ENCODE measurements at places on chromosomes 2 and 18. TPM values are rescaled to one million over a fixed set of nuclear protein-coding genes. Genes with fewer than 3 reads are reported as not detected.

Gene PCARE
- total RNA-seq, result not detected

Gene IL1RL2
- total RNA-seq, result not detected

Gene DARS1
- 148 TPM for total RNA-seq

Gene LBX2
- total RNA-seq, result 0.68 TPM

Gene ATP6V1B1
- not detected for total RNA-seq

Gene GALNT5
- not detected for total RNA-seq

DNA sequence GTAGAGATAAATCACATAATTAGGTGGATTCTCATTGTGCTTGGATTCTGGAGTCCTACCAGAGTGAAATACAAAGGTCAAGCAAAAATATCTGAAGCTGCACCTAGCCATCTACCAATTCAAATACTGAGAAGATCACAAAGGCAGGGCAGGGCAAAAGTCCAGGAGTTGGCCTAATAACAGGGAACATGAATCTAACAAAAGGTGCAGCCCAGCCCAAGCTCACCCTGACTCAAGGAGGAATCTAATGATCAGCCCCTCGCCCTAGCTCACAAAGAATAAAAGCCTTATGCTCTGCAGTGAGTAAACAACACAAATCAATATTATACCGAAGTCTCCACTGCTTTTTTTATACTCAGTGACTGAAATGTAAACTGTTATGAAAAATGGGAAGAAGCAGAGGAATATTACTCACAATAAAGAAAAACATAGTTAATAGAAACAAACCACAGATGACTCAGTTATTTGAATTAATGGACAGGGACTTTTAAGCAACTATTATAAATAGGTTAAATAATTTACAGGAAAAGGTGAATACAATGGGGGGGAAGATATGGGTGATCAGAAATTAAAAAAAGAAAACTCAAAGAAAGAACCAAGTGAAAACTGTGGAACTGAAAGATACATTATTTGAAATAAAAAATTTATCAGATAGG lies 49.5 kb downstream of the ANTXR1 start:
- no peak overlapping the region for H3K4me3 ChIP-seq
- H3K4me1 ChIP-seq, result no peaks in the 10 kb centered on the region
- peaks cover 47% of the 10 kb centered on the region for H3K27me3 ChIP-seq
- H3K36me3 ChIP-seq, result no peaks in the 10 kb centered on the region
- no peak overlapping the region for H3K27ac ChIP-seq

GRCh38 chr2:42967959-42968674 lies 175.7 kb upstream of the HAAO start:
- H3K4me3 ChIP-seq, result no peak overlapping the region
- H3K36me3 ChIP-seq, result no peaks in the 10 kb centered on the region
- H3K27me3 ChIP-seq, result peaks cover 2% of the 10 kb centered on the region

GRCh38 chr2:12333293-12333692 lies 383.4 kb upstream of the TRIB2 start:
- DNase-seq, result no peak
- no peak overlapping the region for H3K27ac ChIP-seq
- no peak overlapping the region for H3K4me3 ChIP-seq
- H3K4me1 ChIP-seq, result peaks cover 7% of the 10 kb centered on the region
- H3K27me3 ChIP-seq, result peaks cover 8% of the 10 kb centered on the region

- no peaks in the 10 kb centered on the region for H3K27me3 ChIP-seq
- no peak overlapping the region for H3K4me3 ChIP-seq
- no peak for DNase-seq
- no peak overlapping the region for H3K27ac ChIP-seq
- no peaks in the 10 kb centered on the region for H3K36me3 ChIP-seq
Measured at GRCh38 chr18:22214731-22215528, 45.5 kb downstream of the GATA6 start.

GRCh38 chr2:45898819-45899218 lies 247.3 kb downstream of the PRKCE start:
- DNase-seq, result no peak
- peaks cover 2% of the 10 kb centered on the region for H3K4me1 ChIP-seq
- no peaks in the 10 kb centered on the region for H3K36me3 ChIP-seq

- no peaks in the 10 kb centered on the region for H3K36me3 ChIP-seq
- no peaks in the 10 kb centered on the region for H3K4me1 ChIP-seq
- H3K4me3 ChIP-seq, result no peak overlapping the region
- H3K27me3 ChIP-seq, result no peaks in the 10 kb centered on the region
- H3K27ac ChIP-seq, result no peak overlapping the region
Measured at GRCh38 chr18:28372186-28372585, 195.3 kb upstream of the CDH2 start.

GRCh38 chr2:116692988-116693387 lies 1121.5 kb upstream of the DDX18 start:
- H3K27ac ChIP-seq, result no peak overlapping the region
- H3K4me3 ChIP-seq, result no peak overlapping the region
- DNase-seq, result no peak
- H3K4me1 ChIP-seq, result no peaks in the 10 kb centered on the region
- H3K27me3 ChIP-seq, result no peaks in the 10 kb centered on the region
- no peaks in the 10 kb centered on the region for H3K36me3 ChIP-seq

GRCh38 chr2:232321817-232322559 lies 56.6 kb upstream of the ALPP start:
- H3K27ac ChIP-seq, result peak overlapping the region; percentile 86
- peaks cover 13% of the 10 kb centered on the region for H3K36me3 ChIP-seq
- H3K27me3 ChIP-seq, result no peaks in the 10 kb centered on the region
- H3K4me1 ChIP-seq, result peaks cover 74% of the 10 kb centered on the region

DNA sequence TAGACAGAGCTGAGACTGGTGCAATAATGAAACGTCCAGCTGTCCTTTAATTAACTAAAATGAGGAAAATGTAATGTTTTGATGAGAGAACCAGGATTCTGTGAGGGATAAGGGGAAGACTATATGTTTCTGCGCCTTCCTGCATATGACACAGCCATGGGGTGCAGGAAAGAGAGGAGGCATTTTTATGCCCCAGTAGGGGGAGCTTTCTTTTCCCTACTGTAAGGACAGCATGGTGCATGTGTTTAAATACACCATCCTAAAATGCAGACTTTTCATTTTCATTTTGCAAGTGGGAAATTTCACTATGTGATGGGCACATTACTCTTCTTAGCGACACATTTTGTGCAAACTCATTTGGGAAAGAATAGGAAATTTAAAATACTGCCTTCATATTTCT lies 446.1 kb downstream of the ARHGAP15 start:
- no peak for DNase-seq
- H3K4me3 ChIP-seq, result no peak overlapping the region
- H3K27ac ChIP-seq, result no peak overlapping the region
- peaks cover 3% of the 10 kb centered on the region for H3K4me1 ChIP-seq
- peaks cover 21% of the 10 kb centered on the region for H3K36me3 ChIP-seq

GRCh38 chr2:23828256-23828980 lies 98.5 kb downstream of the ATAD2B start:
- no peak overlapping the region for H3K27ac ChIP-seq
- H3K27me3 ChIP-seq, result no peaks in the 10 kb centered on the region
- no peak overlapping the region for H3K4me3 ChIP-seq
- no peak for DNase-seq

DNA sequence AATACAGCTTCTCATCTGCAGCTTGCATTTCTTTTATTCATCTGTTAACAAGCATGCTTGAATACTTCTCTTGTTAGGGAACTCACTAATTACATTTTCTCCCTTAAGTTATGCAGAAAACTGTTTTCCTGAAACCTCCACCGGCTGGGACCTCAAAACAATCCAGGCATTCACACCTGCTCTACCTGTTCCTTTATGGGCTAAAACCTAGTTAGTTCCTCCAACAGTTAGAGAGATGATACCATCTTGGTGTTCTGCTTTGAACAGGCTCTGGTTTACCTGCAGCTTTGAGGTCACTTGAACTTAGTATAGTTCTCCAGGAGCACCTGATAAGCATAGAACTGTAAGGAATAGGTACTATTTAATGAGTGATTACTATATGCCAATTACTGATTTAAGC lies 6.1 kb downstream of the PLEK start:
- peaks cover 3% of the 10 kb centered on the region for H3K27me3 ChIP-seq
- H3K27ac ChIP-seq, result no peak overlapping the region
- no peak overlapping the region for H3K4me3 ChIP-seq
- no peak for DNase-seq

DNA sequence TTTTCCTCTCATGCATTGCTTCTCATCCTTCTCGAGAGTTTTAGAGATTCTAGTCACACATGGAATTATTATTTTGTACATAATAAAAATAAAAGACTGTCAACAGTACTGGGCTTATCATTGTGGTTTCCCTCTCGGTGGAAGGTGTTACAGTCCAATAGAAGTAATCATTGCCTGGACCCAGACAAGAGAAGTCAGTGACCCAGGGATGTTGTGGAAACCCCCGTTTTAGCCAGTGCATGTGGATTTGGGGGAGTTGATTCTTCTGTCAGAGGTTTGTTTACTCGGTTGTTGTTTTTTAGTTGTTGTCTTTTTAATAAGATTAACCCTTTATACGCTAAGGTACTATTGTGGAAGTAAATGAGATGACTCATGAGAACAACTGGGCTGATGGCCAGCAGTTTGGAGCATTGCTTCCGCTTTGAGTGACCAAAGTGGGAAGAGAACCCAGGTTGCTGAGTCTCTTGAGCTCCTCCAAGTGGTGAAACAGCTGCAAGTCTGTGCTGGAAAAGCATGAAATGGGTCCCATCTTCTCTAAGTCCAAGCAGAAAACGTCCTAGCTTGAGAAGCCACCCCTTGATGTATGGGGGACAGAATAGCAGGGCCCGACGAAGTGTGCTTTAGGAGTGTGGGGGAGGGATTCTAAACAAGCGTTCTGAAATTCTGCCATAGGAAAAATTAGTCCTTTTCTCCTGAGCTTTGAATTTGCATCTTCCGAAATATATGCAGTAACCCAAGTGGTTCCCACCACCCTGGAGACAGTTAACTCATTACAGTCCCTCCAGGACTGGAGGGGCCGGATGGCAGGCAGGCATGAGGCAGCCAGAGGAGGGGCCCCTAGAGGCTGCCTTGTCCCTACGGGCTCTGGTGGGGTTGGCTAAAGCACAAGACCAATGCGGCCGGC lies 61.8 kb upstream of the GPR45 start:
- no peak for DNase-seq
- H3K4me1 ChIP-seq, result no peaks in the 10 kb centered on the region
- H3K27ac ChIP-seq, result no peak overlapping the region
- H3K27me3 ChIP-seq, result no peaks in the 10 kb centered on the region

DNA sequence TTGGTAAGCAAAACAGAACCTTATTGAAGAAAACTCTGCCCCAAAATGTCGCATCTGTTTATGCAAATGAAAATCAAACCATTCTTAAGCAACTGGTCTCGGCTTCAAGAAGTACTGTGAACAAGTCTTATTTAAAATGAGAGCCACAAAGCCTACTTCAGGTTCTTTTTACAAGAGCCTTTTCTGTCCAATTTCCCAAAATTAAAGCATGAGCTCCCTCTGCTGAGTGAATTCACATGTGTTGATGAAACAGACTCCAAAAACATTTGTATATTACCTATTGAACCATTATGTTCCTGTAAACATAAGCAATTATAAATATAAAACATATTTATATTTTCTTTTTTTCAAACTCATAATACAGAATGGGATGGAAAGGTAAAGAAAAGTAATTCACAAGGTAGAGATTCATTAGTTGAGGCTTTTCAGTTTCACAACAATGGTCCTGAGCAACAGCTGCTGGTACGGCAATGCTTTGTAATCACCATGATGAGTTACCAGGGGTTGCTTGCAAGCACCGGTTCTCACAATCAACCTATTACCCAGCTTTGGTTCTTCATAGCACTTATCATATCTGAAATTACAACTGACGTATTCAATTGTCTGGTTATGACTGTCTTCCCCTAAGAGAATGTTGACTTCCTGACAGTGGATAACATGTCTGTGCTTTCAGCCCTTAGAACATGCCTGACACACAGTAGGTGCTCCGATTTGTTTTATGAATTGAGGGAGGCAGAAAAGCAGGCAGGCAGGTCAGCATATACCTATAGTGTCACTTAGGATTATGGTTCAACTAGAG lies 108.4 kb upstream of the BZW1 start:
- peak; percentile 37 for DNase-seq
- H3K4me3 ChIP-seq, result no peak overlapping the region
- peaks cover 17% of the 10 kb centered on the region for H3K4me1 ChIP-seq
- H3K27me3 ChIP-seq, result peaks cover 17% of the 10 kb centered on the region

GRCh38 chr2:127039387-127040031 lies 67.4 kb downstream of the BIN1 start:
- no peak overlapping the region for H3K4me3 ChIP-seq
- no peak overlapping the region for H3K27ac ChIP-seq
- H3K27me3 ChIP-seq, result no peaks in the 10 kb centered on the region

DNA sequence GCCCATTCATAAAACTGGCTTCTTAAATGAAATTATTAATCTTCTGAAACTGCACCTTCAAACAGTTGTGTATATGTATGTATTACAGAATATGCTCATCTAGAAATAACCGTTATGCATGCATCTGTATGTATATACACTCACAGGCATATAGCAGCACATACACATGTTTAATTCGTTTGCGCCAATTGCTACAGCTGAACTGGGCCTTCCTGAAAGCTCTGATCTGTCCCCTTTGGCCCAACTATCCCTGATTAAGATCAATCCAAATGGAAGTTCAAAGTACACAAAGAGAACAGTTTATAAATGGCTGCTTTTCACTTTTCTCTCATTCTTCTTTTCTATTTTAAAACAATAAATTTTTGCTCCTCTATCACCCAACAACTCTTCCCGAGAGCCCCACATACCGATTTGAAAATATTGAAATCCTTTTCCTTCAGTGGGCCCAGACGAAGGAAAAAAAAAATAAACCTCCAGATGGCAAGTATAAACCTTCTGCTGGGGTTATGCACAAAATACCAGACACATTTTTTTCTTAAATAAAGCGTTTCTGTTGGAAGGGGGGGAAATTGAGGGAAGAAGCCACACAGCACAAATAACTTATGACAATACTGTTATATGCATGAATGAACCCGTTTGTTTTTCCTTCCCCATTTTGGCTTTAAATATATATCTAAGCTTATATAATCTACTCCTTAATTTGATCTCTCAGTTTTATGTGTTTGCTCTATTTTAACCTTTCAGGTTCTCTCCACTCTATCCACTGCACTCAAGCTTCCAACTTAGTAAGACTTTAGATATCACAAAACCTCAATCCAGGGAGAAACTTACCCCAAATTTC lies 267.3 kb downstream of the TCF4 start:
- peaks cover 12% of the 10 kb centered on the region for H3K4me1 ChIP-seq
- no peak for DNase-seq
- H3K36me3 ChIP-seq, result no peaks in the 10 kb centered on the region

DNA sequence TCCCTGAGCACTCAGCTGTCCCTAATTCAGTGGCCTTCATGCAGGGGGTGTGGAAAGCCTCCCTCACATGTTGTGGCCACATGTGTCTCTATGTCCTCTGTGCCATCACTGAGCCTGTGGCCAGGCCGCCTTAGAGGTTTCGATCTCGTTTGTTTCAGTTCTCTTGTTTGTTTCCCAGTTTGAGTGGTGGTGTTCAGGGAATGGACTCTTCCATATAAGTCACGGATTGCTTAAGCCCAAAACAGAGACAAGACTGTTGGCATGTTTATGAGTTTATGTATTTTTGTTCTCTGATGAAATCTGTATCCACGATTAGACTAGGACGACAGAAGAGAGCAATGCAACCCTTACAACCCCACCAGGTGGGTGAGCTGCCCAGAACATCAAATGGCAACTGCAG lies 134.5 kb downstream of the CCBE1 start:
- H3K27ac ChIP-seq, result no peak overlapping the region
- peaks cover 2% of the 10 kb centered on the region for H3K27me3 ChIP-seq
- no peaks in the 10 kb centered on the region for H3K36me3 ChIP-seq
- no peaks in the 10 kb centered on the region for H3K4me1 ChIP-seq
